ENCODE measurements at places on chromosomes 5 and 9.
A peak's percentile ranks its signal among the peaks of the same experiment; 100 is the strongest.

DNA sequence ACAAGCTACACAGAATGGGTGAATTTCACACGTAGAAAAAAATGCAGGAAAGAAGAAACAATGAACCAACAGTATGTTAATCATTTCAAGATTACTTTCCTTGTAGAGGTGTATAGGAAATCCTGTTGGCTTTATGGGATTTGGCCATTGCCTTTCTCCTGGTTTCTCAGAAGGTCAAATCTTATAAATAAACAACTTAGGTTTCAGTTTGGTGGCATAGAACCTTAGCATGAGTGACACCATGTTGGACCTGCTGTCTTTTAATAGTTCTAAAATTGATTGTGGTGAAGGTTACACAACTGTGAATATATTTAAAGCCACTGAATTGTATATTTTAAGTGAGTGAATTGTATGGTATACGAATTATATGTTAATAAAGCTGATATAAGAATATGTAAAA is 16.7 kb upstream of the NDFIP1 start:
- no peak for DNase-seq

DNA sequence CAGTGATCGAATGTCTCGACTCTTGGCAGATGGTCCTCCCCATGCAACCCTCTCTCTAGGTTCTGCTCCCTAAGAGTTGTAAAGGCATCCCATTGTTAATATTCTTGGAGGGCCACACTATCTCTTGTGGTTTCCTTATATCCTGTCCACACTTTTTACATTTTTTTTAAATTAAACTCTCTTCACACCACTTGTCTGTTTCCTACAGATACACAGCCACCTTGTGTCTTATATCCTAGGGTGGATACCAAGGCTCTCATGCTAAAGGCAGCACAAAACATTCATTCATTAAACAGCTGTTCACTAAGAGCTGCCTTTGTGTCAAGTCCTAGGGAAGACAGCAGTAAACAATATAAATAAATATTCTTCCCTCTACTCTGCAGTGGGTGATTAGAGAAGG is 60.5 kb upstream of the SHISAL2B start:
- DNase-seq = no peak

DNA sequence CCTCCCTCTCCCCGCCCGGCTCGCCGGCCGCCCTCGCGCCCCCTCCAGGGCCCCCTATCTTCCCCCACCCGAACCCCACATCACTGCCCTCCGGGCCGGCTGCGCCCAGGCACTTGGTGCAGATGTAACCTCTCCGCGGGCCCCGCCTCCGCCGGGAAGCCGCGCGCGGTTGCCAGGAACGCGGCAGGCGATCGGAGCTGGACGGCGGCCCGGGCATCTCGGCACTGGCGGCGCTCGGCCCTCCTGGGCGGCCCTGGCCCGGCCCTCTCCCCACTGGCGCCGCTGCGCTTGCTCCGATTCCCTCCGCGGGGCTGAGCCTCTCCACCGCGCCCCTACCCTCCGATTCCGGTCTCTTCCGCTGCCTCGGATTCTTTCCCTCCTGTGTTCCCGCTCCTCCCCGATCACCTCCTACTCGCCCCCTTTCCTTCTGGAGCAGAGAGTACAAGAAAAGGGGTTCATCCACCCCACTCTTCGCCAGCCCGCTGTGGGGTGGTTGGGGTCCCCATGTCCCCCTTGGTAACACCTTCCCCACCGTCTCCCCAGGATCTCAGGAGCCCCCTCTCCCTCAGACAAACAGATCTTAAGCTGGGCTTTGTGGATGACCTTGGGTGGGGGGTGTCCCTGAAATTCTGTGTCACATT is 70.6 kb downstream of the C9orf50 start:
- DNase-seq = no peak

GRCh38 chr5:127322403-127322802 is 31.8 kb downstream of the MEGF10 start:
- DNase-seq = no peak

DNA sequence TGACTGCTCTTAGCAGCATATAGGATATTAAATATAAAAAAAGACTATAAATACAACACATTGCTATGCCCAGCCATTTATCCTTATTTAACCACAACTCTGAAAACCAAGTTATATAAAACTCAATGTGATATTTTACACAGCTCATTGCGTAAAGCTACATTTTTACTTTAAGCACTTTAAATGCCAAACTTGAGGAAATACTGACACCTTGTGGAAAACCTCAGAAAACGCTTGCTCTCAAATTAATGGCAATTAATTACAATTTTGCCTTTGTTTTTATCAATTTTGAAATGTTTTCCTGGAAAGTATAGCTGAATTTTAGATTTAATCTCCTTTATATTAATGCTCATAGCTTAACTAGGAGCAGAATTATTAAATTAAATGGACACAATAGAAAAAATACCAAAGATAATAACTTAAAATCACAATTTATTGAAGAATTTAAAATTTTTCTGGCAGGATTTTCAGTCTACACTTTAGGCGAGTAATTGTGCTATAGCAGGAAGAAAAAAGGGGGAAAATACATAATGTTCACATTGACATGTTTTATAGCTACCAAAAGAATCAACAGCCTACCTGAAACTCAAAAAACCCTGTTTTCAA is 25.2 kb upstream of the PLAC8L1 start:
- peak; percentile 31 for DNase-seq

DNA sequence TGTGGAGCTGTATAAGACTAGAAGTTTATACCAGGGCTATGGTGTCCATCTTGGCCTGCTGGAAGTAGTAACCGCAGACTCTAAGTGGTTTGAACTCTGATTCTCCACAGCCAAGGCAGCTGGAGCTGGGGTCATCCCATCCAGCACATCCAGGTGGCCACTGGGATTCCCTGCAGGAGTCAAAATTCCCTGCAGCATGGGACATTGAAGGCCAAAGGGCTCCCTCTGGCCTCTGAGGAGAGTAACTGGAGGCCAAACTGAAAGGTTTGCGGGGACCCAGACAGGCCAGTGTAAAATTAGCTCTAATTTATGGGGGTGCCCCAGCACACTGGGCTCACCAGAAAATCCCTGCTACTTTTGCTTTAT is 12.2 kb upstream of the PRXL2C start:
- no peak for DNase-seq

DNA sequence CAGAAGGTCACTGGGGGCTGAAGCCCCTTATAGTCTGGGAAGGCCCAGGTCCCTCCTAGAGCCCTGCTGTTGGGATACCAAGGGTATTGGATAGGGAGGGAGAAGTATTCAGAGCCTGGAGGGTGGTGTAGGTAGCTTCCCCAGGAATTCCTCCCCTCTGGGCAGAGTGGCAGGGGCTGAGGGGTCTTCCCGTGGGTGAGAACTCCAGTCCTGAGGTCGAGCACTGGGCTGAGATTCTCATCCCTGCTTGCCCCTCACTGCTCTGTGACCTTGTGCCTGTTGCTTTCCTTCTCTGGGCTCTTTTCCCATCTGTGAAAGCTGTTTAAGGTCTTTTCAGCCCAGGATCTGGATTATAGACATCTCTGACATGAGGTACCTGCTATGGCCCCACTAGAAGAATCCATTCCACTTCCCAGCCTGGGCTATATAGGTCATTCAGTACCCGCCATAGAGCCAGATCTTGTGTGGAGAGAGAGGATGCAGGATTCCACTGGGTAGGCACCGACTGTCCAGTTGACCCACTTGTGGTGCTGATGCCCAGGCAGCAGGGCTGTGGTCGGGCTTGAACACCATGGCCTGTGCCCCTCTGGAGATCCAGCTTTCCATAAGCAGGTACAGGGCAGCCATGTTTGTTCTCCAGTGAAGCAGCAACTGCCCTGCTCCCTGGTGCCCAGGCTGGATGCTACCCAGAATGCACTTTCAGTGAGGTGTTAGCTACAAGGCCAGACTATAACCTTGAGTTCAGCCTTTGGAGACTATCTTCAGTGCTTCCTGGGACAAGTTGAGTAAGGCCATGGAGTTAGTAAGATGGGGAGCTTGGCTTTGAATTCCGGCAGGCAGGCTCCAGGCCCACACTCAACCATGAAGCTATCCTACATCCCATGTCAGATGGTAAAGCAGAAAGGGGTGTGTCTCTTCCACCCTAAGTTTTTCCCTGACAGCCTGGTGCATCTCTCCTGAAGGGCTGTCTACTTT is 60.1 kb downstream of the AMBP start:
- DNase-seq = no peak

DNA sequence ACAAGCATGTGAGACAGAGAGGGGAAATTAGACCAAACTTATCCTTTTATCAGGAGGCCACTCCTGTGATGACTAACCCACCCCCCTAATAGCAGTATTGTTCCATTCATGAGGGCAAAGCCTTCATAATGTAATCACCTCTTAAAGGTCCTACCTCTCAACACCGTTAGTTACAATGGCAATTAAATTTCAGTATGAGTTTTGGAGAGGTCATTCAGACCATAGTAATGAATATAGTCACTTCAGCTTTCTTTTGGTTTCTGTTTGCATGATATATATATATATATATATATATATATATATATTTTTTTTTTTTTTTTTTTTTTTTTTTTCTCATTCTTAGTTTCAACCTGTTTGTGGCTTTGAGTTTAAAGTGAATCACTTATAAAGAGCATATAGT is 10.5 kb downstream of the ADGRV1 start:
- no peak for DNase-seq

GRCh38 chr9:90966480-90967144 is 165.0 kb downstream of the SYK start:
- no peak for DNase-seq

- DNase-seq = no peak
Observed at GRCh38 chr9:78437296-78437695, 140.4 kb downstream of the PSAT1 start.

- no peak for DNase-seq
Observed at GRCh38 chr5:172713809-172714490, 57.0 kb downstream of the DUSP1 start.

DNA sequence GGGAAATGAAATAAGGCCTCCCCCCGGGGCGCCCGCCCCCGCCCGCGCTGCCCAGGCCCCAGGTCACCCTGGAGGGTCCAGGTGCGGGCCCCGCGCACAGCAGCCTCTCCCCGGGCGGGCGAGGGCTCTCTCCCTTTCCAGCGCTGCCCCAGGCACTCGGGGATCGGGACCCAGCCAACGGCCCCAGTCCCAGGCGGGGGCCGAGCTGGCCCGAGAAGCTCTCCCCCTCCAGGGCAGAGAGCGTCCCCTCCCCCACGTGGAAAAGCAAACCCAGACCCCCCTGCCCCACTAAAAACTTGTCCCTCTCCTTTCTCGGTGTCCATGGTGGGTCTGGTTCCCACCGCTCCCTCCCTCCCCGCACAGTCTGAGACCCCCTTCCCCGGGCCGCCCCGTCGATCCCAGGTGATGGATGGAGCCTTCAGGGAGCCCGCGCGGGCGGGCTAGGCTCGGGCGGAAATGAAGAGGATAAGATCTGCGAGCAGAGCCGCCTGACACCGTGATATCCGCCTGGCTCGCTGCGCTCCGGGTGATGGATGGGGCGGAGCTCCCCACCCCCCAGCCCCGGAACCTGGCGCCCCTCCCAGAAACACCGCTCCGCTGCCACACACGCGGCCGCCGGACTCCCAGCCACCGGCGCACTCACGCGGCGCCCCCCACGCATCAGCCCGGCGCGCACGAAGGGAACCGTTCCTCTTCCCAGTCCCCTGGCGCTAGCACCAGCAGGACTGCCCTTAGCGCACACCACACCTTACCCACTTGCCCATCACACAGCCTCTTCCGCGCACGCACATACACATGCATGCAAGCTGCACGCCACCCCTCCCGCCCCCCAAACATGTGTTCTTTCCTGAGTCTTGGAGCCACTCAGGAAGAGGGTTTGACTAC is 81.7 kb upstream of the ZBTB43 start:
- DNase-seq = peak; percentile 74

DNA sequence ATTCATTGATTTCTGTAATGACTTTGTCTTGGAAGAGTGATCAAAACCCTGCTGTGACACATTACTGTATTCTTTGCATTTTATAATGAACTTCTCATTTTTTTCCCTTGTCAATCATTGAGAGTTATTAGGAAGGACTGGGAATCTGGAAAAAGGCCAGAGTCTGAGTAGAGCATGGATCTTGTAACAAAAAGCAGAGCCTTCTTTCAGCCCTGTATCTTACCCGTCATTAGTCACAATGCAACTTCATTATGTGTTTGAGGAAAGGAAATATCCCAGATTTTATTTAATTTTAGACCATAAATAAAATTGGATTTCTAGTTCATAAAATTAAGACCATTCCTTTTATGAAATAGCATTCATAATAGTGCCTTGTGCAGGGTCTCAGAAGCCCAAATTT is 131.4 kb downstream of the ARHGEF28 start:
- DNase-seq = no peak

- no peak for DNase-seq
Observed at GRCh38 chr5:172403189-172403796, 51.0 kb downstream of the SH3PXD2B start.

DNA sequence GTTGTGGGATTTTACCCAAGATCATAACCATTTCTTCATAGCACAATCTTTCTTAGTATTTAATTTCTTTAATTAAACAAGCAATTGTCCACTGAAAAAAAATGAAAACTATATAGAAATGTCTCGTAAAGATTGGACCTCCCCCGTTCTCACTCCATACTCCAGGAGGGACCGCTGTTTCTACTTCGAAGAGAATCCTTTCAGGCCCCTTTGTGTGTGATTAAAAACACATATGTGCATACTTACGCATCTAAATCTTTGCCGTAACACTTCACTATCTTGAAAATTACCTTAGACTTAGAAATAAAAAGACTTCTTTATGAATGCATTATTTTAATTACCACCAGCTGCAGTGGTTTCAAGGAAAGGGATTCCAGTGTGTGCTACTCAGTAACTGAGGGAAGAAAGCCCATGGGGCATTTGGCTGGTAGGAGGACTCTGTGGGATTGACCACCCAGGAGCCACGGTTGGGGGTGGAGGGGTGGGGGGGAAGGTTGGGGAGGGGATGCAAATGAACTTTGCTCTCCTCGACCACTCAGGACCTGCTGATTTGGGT is 209.1 kb downstream of the FAM114A2 start:
- no peak for DNase-seq

DNA sequence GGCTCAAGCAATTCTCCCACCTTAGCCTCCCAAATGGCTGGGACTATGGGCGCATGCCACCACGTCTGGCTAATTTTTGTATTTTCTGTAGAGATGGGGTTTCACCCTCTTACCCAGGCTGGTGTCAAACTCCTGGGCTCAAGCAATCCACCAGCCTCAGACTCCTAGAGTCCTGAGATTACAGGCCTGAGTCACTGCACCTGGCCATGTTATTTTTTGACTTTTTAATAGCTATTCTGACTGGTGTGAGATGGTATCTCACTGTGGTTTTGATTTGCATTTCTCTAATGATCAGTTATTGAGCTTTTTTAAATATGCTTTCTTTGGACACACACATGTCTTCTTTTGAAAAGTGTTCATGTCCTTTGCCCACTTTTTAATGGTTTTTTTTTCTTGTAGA is 38.2 kb downstream of the FBXW2 start:
- no peak for DNase-seq

- no peak for DNase-seq
Observed at GRCh38 chr5:127305493-127305892, 14.9 kb downstream of the MEGF10 start.

GRCh38 chr5:108953940-108954339 is 206.2 kb downstream of the FER start:
- DNase-seq = no peak

Data from CD4-positive, alpha-beta T cell treated with Interleukin-15 for 4 hours (primary cell).